Activated CD8-positive, alpha-beta memory T cell treated with anti-CD3 and anti-CD28 coated beads, Interleukin-2, amount 10 ng/mL, durations not matched to agents 7 days and 5 days (primary cell): ENCODE measurements at places on chromosomes 11 and 22.
A peak's percentile ranks its signal among the peaks of the same experiment; 100 is the strongest.

GRCh38 chr11:24253237-24253760 is 243.6 kb upstream of the LUZP2 start:
- no peak for DNase-seq

DNA sequence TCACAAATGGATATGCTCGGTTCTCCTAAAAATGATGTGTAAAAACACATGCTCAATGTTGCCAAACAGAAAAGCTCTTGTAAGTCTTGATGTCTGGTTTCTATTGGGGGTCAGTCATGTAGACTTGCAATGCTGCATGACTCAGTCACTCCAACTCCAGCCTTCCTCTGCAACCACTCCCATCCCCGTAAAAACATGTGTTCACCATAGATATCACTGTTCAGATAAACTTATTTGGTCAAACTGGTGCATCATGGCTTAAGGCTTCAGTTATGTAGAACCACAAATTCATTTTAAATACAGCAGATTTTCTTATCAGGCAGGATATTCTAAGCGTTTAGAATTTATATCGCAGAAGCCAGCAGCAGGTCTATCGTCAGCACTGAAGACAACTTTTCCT is 298.4 kb upstream of the LUZP2 start:
- no peak for DNase-seq

- no peak for DNase-seq
Measured at GRCh38 chr11:126336671-126337101, 18.8 kb upstream of the ST3GAL4 start.

DNA sequence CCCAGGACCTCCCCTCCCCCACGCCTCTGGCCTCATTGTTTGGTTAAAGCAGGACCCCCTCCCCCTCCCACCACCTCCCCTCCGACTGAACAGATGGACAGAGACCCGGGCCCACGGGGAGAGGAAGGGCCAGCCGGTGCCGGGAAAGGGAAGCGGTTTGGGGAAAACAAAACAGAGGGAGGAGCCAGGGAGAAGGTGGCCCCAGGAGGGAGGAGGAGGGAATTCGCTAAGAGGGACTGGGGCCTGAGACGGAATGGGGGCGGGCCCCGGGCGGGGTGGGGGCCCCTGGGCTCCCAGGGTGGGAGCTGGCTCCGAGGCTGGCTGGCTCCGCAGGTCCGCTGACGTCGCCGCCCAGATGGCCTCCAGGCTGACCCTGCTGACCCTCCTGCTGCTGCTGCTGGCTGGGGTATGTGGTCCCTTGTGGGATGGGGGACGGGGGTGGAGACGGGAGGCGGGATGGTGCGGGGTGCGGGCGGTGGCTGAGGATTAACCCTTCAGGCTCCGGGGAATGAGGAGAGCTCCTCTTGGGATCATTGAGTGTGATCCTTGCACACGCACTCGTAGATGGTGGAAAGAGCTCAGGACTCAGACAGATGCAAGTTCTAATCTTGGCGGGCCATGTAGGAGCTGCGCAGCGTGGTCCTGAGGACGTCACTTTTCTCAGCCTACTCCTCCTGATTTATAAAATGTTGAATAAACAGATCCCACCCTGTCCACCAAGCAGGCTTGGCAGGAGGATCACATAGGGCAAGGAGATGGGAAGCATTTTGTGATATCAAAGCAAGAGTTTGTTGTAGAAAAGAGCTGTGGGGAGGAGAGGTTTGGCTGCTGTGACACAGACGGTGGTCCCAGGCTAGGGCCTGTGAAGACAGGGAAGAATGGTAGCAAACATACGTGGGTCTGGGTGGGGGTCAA is 688 bp downstream of the SERPING1 start:
- DNase-seq, result no peak

DNA sequence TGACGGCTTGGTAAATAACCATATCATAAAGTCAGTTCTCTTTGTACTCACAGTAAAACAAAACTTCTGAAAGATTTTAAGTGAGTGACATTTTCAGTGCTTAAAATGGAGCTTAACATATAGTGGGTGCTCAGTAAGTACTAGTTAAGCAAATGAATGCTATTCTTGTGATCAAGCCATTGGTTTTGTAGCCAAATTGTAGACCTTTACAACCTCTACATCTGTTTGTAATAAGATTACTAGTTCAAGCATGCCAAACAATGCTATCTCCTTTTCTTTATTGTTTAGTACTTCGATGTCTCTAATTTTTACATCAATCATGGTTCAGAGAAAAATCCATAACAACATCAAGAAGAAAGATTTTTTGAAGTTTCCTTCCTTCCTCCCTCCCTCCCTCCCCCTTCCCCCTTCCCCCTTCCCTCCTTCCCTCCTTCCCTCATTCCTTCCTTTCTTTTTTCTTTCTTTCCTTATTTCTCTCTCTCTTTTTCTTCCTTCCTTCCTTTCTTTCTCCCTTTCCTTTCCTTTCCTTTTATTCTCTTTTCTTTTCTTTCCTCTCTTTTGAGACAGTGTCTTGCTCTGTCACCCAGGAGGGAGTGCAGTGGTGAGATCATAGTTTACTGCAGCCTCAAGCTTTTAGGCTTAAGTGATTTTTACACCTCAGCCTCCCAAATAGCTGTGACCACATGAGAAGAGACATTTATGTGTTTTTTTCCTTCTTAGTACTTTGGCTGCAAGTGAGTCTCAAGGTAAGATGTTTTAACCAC is 5.7 kb upstream of the OR51B4 start:
- DNase-seq, result no peak

GRCh38 chr11:96267496-96268032 is 75.4 kb downstream of the MAML2 start:
- peak; percentile 61 for DNase-seq

DNA sequence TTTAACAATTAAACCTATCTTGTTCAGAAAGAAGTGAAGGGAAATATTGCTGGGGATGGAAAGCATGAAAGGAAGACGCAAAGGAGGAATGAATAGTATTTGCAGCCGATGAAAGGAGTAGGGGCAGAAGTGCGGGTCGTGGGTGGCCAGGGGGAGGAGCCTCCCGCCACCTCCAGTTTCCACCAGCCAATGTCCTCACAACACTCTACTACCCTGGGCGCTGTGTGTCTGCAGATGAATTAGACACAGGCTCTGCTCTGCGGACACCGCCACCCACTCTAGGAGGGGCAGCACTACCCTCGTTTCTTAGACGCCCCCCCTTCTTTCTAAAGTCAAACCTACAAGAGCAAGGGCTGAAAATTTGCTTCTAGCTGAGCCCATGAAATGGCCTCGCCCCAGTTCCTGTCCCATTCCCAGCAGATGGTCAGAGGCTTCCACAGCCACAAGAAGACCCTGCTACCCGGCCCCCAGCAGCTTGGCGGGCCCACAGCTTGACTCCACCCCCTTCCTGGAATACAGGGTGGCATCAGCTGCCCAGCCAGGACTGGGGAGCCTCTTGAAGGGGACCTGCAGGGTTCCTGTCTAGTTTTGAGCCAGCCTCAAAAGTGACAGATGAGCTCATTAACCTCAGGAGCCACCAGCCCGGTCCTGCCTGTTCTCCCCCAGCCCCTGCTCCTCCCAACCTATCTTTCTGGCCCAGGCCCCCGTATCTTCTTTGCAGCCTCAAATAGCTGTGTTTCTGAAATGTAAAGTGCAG is 268.1 kb downstream of the BUD13 start:
- no peak for DNase-seq

DNA sequence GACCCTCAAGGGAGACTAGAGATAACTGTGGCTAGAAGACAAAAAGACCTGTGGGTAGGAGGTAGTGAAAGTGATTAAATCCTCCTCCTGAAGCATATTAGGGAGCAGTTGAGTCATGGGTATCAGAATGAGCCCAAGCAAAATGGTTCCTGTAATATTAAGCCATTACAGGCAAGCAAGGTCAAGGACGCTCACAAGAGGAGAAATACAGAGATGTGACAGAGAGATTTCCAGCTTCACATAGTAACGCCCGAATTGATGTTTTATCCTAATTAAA is 77.7 kb downstream of the FAM76B start:
- no peak for DNase-seq

DNA sequence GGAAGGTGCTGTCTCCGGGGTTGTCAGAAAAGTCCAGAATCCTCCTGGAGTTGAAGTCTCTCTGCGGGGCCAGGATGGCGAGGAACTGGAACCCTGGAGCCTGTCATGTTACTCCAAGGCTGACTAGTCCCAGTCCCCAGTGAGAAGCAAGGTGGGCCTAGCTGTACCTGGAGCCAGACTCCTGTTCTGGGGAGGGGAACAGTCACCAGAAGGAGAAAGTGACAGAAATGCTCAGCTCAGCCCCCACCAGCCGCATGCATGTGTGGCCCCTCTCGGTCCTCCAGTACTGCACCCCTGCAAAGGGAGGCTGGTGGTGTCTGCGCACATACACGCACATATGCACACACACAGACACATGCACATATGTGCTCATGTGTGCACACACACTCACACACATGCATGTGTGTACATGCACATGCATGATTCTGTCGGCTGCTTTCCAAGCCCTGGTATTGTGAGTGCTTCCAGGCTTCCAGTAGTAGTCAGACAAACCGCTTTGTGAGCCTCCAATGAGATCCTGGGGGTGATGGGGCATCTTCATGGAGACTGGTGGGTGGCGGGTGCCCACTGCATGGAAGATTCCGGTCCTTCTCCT is 54.3 kb downstream of the RTL6 start:
- no peak for DNase-seq

DNA sequence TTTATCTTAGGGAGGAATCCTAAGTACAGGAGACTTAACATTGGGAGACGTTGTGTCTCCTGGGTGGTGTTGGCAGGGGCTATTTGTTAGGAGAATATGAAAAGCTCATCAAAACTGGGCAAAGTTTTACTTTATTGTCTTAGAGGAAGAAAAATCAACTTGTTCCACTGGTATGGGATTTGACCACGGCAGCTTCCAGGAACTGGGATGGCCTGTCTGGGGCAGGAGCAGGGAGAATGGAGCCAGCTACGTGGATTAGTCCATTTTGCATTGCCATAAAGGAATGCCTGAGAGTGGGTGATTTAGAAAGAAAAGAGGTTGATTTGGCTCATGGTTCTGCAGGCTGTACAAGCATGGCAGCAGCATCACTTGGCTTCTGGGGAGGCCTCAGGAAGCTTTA is 198.4 kb downstream of the ADAMTS15 start:
- DNase-seq, result no peak

- DNase-seq, result no peak
Measured at GRCh38 chr11:90187839-90188238, 35.0 kb downstream of the CHORDC1 start.

- DNase-seq, result no peak
Measured at GRCh38 chr11:7186190-7186589, 65.5 kb upstream of the SYT9 start.

GRCh38 chr11:102287964-102288724 is 29.1 kb upstream of the BIRC3 start:
- DNase-seq, result peak; percentile 51

DNA sequence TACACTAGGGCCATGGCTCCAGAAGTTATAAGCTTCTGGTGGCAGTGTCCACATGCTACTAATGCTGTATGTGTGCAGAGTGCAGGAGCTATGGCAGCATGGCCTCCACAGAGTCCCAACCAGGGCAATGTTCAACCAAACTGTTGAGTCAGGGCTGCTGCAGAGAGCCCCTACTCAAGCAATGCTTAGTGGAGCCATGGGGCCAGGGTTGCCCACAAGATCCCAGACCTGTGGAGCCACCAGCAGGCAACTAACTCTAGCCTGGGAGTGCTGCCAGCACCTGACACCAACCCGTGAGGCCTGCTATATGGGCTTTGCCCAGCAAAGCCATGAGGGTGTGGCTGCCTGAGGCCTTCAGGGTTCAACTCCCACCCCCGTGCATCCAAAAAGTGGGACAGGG is 655.2 kb downstream of the TBC1D22A start:
- DNase-seq, result no peak

DNA sequence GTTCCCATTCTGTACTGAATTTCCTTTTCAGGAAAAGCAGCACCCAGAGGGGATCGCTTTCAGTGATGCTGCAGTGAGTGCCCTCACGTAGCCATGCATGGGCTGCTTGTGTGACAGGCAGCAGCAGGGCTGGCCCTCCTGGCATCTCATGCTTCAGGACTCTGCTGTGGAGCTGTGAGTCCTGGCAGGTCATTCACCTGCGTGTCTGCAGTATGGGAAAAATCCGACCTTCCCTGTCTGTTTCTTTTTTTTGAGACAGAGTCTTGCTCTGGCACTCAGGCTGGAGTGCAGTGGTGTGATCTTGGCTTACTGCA is 13.4 kb downstream of the GLB1L2 start:
- no peak for DNase-seq

- no peak for DNase-seq
Measured at GRCh38 chr11:125455851-125456250, 40.2 kb downstream of the FEZ1 start.

- DNase-seq, result no peak
Measured at GRCh38 chr11:110901441-110901840, 189.2 kb upstream of the ARHGAP20 start.

DNA sequence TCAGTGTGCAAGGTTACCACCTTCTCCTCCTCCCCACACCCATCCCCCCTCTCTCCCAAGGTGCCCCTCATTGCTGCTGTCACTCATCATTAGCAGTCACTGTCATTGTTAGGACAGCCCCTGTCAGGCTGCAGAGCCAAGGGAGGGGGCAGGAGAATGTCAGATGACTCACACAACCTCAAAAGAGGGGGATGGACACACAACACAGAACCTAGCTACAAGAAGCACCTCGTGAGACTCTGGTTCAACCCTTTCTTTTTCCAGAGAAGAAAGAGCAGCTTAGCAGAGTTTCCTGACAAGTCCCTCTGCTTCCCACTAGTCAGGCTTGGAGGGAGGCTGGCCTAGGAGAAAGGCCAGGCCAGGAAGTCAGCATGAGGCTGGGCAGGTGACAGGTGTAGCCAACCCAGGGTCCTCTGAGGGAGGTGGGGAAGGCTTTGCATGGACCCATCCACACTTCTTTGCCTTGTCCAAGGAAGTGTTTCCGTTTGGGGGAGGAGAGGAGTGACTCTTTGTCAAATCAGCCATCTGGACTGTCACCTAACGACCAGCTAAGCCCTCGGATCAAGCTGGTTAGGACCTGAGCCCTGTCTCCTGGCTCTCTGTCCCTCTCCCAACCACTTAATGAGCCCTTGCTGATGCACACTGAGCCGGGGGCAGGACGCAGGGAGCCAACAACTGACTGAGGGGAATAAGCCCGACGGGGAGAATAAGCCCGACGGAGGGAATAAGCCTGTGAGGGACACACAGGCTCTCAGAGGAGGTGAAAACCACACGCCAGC is 18.3 kb downstream of the ADORA2A start:
- no peak for DNase-seq

DNA sequence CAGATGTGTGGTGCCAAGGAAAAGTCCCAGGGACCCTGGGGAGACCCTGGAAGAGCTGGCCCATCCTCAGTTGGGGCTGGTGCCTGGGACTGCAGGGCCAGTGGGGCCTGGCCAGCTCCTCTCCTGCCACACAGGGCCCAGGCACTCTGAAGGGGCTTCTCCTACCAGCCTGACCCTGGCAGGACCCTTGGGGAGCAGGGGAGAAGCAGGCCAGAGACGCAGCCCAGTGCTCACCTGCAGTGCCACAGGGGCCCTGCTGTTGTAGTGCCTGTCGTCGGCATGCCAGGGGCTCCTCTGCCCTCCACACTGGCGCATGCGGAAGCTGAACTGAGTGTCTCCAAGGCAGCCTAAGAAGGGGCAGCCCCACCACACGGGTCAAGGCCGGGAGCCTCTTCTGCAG is 9.1 kb downstream of the DENND6B start:
- DNase-seq, result no peak

- no peak for DNase-seq
Measured at GRCh38 chr22:50129121-50129736, 39.4 kb downstream of the MOV10L1 start.
